Ovary (tissue), 10 donors: ENCODE measurements at places on chromosomes 6 and 20.

GRCh38 chr6:13390658-13391057 is 62.3 kb upstream of the TBC1D7 start:
- DNase-seq: no peak

DNA sequence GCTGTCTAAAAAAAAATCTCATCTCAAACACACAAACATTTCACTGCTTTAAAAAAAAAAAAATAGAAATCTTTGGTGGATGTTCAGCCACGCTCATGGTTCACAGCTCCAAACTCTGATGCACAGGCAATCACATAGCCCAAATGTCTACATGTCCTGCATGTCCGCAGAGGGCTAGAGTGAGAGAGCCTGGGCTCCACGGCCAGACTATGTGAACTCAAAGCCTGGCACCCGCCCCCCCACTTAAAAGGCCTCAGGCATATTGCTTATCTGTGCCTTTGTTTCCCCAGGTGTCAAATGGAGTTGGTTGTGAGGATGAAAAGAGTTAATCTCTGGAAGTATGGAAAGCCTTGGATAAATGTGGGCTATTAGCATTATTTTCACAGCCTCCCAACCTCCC is 10.5 kb upstream of the PTGIS start:
- DNase-seq: no peak

- DNase-seq: peak; percentile 77
Observed at GRCh38 chr6:169915769-169916550, 164.5 kb downstream of the ERMARD start.

DNA sequence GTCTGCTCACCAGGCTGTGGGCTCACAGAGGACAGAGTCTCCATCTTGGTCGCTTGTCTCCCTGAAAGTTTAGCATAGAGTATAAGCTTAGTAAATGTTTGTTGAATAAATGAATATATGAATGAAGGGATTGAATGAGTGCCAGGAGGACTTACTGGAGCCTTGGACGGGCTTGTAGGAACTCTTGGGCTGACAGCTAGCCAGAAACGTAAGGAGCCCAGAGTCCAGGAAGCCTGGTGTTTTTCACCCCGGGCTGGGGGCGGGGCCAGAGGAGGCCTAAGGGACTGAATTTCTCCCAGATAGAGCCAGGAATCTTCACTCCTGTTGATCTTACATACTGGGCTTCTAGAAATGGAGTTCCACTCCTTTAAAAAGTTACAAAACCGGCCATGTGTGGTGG is 68.5 kb upstream of the SRSF6 start:
- no peak for DNase-seq

- no peak for DNase-seq
Observed at GRCh38 chr6:34350137-34350933, 42.1 kb downstream of the NUDT3 start.
